ENCODE measurements at places on chromosomes 13 and 19. TPM values are rescaled to one million over a fixed set of nuclear protein-coding genes. Genes with fewer than 3 reads are reported as not detected.

ADGRE3 gene
- not detected for total RNA-seq

ZNF154 gene
- 13.1 TPM for total RNA-seq

SIGLEC12 gene
- 0.44 TPM for total RNA-seq

HSH2D gene
- total RNA-seq = 0.21 TPM

CLDND2 gene
- total RNA-seq = 1.4 TPM

FPR2 gene
- total RNA-seq = not detected

Data from adrenal gland (tissue), 19 donors.